Type B pancreatic cell (in vitro differentiated cells): ENCODE measurements at places on chromosomes 5 and 9. TPM values are rescaled to one million over a fixed set of nuclear protein-coding genes. Genes with fewer than 3 reads are reported as not detected.

DNA sequence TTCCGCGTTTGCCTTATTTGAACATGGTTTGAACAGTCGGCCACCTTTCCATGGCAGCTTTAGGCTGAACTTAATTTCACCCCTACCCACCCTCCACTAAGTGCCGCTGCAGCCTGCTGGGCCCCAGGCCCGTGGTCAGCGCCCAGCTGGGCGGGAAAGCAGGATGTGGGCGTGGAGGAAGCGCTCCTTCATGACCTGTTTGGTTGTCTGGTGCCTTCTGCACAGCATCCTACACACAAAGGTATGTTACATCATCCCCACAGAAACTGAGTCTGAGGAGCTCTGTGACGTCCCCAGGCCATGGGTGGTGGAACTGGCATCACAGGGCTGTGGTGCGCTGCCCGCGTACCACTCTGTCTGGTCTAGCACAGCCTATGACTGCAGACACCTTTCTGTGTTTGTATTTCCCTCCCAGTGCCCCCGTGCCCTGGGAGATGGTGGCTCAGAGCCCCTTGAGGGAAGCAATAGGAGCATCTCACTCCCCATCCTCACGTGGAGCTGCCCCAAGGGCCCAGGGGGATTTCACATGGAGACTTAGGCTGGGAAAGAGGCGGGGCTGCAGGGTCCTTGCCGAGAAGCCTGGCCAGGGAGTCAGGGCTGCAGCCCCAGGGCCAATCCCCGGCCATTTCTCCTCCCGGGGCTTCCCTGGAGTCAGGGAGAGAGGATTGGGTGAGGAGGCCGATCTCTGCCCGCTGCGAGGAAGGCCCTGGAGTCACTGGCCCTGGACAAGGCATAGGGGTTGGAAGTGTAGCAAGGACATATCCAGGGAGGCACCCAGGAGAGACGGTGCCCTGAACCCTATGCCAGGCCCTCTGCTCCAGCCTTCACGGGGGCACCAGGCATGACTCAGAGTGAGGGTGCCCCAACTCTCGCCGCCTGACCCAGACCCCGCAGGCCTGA, 37.5 kb upstream of the SUSD3 start:
- DNase-seq: no peak

- DNase-seq: no peak
Measured at GRCh38 chr5:140246378-140247122, 56.4 kb downstream of the PFDN1 start.

GRCh38 chr5:151153766-151154272, 3.8 kb downstream of the ANXA6 start:
- DNase-seq: no peak

DNA sequence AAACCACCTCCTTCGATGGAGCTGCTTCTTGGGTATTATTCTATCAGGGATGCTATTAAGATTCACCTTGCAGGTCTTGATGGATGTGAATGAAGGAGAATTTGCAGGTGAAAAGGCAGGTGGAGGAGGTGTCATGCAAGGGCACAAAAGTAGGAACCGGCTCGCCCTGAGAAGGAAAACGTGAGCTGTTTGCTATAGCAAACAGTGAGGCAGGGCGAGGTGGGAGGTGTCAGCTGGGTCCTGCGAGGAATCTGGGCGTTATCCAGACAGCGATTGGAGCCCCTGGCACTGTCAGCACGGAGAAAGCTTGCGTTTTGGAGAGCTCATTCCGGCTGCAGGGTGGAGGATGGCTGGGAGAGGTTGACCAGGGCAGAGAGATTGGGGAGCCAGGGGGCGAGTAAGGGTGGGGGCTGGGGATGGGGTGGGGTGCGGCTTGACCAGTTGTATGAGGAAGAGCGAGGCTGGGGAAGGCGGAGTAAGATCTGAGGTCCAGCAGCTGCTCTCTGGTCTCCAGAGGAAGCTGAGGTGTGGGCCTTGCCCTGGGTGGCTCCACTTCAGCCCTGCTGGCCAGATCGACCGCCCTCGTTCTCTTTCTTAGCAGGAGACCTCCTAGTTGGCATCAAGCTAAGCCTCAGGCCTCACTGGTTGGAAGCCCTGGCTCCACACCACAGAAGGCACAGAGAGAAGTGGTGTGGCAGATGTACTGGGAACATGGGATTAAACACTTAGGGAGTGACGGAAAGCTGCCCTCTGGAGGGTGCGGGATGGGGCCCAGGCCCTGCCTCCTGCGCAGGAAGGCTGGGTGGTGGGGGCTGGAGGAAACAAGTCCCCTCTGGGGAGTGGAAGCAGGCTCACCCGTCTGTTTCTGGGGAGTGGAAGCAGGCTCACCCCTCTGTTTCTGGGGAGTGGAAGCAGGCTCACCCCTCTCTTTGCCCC, 54.7 kb upstream of the NEURL1B start:
- no peak for DNase-seq

GRCh38 chr9:135248111-135248510, 160.6 kb downstream of the OLFM1 start:
- no peak for DNase-seq

DNA sequence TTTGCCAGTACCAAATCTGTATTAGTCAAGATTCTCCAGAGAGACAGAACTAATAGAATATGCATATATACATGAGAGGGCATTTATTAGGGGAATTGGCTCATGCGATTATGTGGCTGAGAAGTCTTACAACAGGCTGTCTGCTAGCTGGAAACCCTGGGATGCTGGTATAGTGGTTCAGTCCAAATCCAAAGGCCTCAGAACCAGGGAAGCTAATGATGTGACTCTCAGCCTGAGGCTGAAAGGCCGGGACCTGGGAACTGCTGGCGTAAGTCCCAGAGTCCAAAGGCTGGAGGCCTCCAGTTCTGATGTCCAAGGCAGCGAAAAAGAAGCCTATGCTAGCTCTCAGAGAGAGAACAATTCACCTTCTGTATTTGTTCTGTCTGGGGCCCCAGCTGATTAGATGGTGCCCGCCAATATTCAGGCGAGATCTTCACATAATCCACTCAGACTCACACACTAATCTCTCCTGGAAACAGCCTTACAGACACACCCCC, 84.1 kb downstream of the KIAA1958 start:
- DNase-seq: no peak

- no peak for DNase-seq
Measured at GRCh38 chr9:89662718-89663613, 58.2 kb downstream of the GADD45G start.

DNA sequence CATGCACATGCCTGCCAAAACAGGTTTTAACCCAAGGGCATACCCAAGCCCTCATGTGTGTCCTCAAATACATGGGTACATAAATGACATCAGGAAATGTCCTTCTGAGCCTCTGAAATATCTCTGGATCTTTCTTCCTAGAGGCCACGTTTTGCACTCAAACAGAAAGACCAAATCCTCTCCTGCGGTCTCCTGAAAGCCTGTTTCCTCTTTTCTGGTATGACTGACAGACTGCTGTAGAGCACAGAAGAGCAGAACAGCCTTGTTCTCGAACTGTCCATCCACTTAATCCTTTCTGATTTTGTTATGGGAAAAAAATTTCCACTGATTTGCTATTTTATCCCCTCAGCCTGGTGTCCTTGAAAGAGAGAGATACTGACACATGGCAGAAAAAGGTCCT, 107.2 kb downstream of the ASTN2 start:
- no peak for DNase-seq

GRCh38 chr5:161442471-161442870, 104.1 kb downstream of the GABRB2 start:
- DNase-seq: no peak

GRCh38 chr5:10454591-10455276, 13.1 kb downstream of the ROPN1L start:
- no peak for DNase-seq

GRCh38 chr5:5492087-5492933, 69.8 kb downstream of the ICE1 start:
- DNase-seq: no peak

DNA sequence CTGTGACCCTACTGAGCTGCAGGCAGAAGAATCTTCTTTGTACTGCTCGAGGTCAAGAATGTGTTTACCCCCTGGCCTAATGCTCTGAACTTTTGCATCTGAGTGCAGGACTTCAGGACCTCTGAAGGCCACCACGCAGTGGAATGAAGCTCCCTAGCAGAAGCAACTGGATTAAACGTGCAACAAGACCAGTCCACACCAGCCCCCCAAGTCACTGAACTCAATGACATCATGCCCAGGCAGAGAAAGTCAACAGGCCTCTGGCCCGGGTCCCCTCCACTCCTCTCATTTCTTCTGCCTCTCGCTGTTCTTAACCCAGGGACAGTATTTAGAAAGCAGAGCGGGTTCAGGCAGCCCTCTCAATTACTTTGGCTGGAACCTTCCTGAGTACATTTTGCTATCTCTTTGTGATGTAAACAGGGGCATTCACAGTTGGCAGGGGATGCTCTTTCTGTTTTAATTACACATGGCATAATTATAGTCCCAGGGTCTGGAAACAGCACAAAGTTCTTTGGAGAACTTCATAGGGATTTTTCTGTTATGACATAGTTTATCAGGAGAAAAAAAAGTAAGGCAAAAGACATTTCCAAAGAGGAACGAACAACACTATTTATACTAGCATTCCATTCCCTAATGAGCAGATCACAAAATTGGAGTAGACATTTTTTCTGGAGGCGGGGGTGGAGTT, 108.2 kb upstream of the SPATA31D4 start:
- DNase-seq: no peak

- DNase-seq: no peak
Measured at GRCh38 chr5:14215901-14216300, 72.8 kb downstream of the TRIO start.

DNA sequence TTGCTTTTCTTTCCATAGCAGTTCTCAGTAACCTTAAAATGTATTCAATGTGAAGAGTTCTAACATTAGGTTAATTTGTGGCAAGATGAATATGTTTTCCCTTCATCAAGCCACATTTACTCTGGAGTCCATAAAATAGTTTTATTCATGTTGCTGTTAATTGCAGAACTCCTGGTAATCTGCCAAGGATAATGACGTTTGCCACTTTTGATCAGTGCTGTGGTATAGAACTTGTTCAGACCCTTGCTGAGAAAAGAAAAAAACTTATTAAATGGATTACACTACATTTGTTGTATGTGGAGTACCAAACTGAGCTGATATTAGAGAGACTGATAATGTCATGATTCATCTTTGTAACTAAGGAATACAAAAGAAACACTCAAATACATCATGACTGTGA, 212.4 kb upstream of the DMAC1 start:
- no peak for DNase-seq

DNA sequence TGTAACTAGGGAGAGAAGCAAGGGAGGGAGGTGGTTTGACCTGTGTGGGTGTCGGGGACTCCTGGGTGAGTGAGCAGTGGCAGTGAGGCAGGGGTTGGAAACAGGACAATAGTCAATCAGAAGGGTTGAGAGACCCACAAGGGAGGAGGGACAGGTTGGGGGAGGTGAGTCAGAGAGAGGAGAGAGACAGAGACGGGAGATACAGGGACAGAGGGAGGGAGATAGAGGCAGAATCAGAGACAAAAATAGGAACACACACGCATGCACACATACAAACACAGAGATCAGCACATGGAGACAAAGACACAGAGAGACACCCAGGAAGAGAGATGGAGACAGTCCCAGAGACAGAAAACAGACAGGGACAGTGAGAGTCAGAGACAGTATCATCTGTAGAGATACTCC, 39.3 kb upstream of the PTGS1 start:
- DNase-seq: no peak

GRCh38 chr5:4542145-4542778, 597.9 kb upstream of the ADAMTS16 start:
- no peak for DNase-seq

GRCh38 chr5:74257060-74257527, 383.4 kb downstream of the ENC1 start:
- DNase-seq: no peak

GRCh38 chr9:100204796-100205195, 105.8 kb downstream of the INVS start:
- DNase-seq: no peak

DNA sequence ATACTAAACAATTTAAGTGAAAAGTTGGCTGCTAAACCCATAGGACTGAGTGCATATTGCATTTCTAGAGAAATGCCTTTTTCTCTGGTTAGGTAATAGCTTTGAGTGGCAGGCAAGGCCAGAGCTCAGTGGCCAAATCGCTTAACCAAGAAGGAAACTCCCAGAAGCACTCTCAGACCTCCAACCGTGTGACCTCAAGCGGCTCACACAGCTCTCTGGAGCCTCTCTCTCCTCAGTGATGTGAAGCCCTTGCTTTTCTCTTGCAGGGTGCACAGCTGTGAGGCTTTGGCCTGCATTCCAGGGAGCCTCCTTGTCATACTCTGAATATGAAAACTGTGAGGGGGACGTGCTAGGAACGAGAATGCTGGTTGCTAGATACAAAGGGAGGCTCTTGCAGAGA, 106.7 kb downstream of the INSYN2B start:
- no peak for DNase-seq

GRCh38 chr5:158560170-158560569, 539.5 kb downstream of the EBF1 start:
- no peak for DNase-seq

DNA sequence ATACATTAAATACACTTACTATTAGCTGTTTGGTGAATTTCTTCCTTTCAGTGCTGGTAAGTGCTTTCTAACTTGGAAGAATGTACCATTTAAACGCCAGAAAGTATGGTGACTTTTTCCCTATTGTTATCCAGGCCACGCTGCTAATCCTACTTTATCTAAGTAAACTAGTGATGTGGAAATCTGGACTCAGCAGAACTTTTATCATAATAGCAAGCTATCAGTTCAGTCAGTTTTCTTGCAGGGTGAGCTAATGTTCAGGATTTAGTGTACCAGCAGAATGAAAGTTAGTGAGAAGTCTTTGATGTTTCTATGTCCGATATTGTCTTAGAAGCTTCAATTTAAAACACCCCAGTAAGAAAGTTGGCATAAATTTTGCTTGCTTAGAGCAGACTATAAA, 72.2 kb downstream of the HSD17B4 start:
- DNase-seq: no peak

GRCh38 chr9:95813923-95814322, 61.6 kb upstream of the ERCC6L2 start:
- no peak for DNase-seq

- no peak for DNase-seq
Measured at GRCh38 chr9:113461285-113461684, 2.2 kb upstream of the RGS3 start.

DNA sequence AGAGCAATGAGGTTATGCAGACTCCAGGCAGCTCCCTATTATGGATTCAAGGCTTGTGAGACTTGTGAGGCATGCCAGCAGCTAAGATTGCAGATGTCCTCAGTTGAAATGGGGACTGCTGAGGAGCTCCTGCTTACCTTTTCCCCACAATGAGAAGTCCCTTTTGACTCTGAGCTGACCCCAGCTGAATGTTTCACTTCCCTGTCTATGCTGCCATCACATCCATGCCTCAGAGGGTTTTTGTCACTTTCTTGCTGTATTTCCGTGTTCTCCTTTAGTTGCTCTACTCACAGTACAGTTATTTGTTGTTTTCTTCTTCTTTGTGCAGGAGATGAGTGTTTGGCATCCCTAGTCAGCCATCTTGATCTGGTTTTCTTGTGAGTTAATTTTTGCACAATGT, 18.8 kb upstream of the OR2S2 start:
- DNase-seq: no peak

Gene FYB1
- total RNA-seq: 0.24 and 0.33 TPM in 2 replicates

Gene CDKN2B
- 18.4 and 64.0 TPM in 2 replicates for total RNA-seq

Gene ANKRD31
- 0.34 and 0.45 TPM in 2 replicates for total RNA-seq

Gene IRX1
- 24.1 and 25.0 TPM in 2 replicates for total RNA-seq

Gene PLAC8L1
- total RNA-seq: 0.95 and 2.4 TPM in 2 replicates

Gene KCNV2
- not detected in 2 replicates for total RNA-seq

Gene TSSK1B
- total RNA-seq: 0.12 and 0.24 TPM in 2 replicates

Gene PCDHGA9
- 0.97 and 2.2 TPM in 2 replicates for total RNA-seq

Gene SOHLH1
- not detected in 2 replicates for total RNA-seq

Gene ACOT12
- total RNA-seq: 0.46 and 0.74 TPM in 2 replicates

Gene MARCOL
- not detected in 2 replicates for total RNA-seq

Gene FOXD4L6
- 0.14 and 0.17 TPM in 2 replicates for total RNA-seq
